ENCODE measurements at places on chromosomes 13 and 19.

DNA sequence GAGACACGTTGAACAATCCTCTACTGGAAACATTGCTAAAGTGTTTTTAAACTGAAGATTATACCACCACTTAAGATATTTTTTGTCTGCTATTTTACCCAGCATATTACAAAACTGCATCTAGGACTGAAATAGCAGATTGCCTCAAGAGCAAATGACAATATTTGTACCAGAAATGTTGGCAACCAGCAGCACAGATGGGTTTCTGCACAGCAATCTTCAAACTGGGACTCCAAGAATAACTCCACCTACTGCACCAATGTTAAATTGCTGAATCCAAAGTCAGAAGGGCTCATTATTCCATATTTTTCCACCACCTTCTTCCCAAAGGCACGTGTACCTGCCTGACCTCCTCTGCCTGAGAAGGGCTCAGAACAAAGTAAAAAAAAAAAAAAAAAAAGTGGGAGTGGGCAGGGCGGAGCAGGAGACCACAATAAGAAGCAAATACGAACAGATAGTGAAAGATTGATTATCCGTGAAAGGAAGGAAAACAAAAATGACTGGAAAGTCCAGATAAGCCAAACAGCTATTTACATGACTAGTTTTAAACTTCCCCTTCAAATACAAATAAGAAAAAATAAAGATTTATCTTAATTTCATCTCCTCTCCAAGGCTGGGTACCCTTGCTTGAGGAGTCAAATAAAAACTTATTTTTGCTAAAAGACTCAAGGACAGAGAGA lies 79.4 kb downstream of the FOXO1 start:
- no peak for DNase-seq

DNA sequence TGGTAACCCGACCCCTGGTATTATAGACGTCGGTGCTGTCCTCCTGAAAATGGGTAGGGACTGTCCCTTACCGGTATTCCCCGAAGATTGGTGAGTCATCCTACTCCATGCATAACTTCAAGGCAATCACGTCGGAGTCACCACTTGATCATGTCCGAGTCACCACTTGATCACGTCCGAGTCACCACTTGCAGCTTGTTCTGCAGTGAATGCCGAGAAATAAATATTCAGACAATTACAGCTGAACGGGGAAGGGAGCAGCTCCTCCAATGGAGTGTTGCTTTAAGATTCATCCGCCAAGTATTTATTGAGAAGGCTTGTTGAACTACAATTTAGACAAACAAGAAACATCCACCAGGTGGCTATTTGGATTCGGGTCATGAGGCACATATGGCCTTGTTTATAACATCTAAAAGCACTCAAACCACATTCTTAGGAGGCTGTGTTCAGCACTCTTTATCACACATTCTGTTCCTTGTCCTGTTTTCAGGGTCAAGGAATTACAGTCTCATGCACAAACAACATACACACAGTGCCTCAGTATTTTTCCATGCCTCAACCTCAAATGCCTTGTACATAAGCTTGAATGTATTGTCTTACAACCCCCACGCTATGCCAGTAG lies 43.1 kb downstream of the ZNF726 start:
- no peak for DNase-seq

GRCh38 chr13:98983182-98983581 lies 5.3 kb upstream of the DOCK9 start:
- DNase-seq = no peak

DNA sequence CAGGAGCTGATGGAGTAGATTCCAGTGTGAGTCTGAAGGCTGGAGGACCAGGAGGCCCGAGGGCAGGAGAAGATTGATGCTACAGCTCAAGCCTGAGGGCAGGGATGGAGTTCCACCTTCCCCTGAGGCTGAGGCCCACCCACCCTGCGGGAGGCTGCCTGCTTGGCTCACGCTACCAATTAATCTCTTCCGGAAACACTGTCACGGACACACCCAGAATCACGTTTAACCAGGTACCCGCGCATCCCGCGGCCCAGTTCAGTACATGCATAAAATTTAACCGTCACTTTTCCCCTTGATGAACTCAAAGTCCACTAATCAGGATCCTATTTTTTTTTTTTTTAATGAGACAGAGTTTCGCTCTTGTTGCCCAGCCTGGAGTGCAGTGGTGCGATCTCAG lies 5.2 kb upstream of the ZNF628 start:
- no peak for DNase-seq

- DNase-seq = no peak
Measured at GRCh38 chr13:42720113-42720857, 61.1 kb upstream of the FAM216B start.

GRCh38 chr19:51772977-51773376 lies 12.0 kb downstream of the FPR2 start:
- DNase-seq = no peak

GRCh38 chr19:48646001-48646721 lies at the start of gene CA11:
TSS of gene CA11 (minus strand) at chr19:48646187. CDS start at chr19:48645632, 555 bp downstream.
- DNase-seq = peak; percentile 92

DNA sequence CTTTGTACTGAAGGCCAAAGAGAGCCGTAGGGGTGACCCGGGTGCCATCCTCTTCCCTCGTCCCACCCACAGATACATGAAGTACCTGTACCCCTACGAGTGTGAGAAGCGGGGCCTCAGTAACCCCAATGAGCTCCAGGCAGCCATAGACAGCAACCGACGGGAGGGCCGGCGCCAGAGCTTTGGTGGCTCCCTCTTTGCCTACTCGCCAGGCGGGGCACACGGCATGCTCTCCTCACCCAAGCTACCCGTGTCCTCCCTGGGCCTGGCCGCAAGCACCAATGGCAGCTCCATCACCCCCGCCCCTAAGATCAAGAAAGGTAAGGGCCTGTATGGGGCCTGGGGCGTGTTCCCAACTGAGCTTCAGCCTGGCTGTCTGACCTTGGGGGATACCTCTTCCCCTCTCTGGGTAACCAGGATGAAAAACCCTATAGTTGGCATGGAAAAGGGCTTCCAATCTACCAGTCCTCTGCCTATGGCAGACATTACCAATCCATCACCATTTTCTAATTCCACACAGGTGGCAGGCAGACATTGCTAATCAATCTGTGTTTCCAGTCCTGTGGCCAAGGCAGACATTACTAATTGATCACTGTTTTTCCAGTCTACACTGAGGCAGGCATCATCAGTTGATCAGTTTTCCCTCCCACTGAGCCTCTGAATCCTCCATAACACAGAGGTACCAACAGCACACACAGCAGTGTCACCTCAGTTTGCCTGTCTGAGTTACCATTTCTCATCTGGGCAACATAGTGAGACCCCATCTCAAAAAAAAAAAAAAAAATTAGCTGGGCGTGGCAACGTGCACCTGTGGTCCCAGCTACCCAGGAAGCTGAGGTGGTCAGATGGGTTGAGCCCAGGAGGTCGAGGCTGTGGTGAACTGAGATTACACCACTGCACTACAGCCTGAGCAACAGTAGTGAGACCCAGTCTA lies 19.1 kb upstream of the WDR18 start:
- no peak for DNase-seq

DNA sequence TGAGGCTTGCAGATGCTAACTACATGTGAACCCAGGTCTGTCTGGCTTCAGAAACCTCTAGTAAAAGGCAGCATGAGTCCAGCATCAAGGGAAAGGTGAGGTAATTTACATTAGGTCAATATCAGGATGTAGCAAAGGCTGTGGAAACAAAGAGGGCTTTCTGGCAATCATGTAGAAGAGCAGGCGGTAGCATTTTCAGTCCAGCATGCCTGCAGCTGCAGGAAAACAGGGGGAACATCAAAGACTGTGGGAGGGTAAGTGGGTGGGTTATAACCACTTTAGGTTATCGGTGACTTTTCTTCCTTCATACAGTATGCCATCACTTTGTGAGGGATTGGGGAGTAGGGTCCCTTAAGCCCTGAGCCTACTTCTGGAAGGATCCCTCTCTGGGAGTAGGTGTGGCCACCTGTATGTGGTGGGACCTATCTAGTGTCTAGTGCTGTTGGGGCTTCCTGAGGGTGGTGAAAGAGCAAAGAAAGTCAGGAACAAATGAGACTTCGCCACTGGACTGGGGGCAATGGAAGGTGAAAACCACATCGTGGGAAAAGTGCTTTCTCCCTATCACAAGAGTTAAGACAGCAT lies 10.8 kb downstream of the SUGP2 start:
- DNase-seq = no peak

DNA sequence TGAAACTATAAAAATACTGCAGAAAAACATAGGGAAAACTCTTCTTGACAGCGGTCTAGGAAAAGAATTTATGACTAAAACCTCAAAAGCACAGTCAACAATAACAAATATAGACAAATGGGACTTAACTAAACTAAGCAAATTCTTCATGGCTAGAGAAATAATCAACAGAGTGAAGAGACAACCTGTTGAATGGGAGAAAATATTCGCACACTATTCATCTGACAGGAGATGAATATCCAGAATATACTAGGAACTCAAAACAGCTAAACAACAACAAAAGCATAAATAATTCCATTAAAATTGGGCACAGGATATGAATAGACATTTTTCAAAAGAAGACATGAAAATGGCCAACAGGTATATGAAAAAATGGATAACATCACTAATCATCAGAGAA lies 303.6 kb upstream of the PRR20A start:
- no peak for DNase-seq

DNA sequence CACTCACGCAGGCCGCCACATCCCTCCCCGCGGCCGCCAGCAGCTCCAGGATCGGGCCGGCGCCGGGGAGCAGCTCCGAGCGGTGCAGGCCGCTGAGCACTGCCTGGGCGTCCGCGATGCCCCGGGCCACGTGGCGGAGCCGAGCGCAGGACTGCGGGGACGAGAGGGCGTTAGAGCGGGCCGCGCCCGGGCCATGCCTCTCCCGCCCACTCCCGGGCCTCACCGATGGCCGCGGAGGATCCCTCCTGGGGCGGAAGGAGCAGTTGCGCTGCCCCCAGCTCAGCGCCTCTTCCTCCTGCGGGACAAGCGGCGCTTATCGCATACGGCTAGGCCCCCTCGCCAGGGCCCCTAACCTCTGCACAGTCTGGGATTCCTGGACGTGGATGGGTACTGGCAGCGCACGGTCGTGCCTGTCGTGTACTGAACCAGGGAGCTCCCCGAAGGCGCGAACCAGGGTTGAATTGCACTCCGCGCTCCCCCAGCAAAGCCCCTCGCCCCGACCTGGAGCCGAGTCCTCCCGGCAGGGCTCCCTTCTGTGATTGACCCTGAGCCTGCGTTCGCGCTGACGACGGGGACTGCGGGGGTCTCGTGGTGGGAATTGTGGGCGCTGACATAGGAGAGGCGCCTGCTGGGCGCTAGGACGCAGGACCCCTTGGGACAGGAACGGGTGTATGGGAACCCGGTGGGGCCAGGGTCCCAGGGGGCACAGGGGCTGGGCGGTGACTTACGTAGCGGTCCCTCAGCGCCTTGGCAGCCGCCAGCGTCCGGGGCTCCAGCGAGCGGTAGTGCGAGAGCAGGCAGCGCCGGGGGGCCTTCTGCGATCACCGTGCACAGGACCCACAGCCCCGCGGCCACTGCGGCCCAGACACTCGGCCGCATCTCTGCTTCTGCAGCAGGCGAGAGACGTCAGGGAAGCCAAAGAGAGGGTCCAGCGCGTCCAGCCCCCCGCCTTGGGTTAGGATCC lies 673 bp downstream of the IFNL4 start:
- DNase-seq = peak; percentile 50

DNA sequence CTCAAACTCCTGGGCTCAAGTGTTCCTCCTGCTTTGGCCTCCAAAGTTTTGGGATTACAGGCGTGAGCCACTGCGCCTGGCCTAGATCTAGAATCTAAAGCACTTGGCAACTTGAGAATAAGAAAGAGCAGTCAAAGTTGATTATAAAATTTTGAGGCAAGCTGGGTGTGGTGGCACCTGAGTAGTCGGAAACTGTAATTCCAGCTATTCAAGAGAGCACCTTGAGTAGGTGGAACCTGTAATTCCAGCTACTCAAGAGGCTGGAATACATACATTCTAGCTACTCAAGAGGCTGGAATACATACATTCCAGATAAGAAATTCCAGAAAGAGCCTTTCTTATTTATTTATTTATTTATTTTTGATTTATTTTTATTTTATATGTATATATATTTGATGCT lies 8.3 kb upstream of the NAA16 start:
- no peak for DNase-seq

- no peak for DNase-seq
Measured at GRCh38 chr19:42554046-42554575, 25.8 kb upstream of the CEACAM1 start.

DNA sequence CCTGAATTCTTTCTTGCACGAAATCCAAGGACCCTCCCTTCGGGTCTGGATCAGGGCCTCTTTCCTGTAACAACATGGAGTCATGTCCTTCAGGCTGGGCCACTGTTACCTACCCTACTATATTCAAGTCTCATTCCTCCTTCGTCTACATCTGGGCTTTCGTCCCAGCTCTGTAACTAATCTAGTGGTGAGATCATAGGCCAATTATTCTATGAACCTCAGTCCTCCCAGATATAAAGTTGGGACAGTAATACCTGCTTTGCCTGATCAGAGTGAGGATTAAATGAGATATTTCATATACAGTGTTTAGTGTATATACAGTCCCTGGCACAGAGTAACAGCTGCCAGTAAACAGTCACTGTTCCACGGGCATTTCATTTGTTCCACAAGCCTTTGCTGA lies 48.3 kb upstream of the ATP12A start:
- no peak for DNase-seq

- DNase-seq = no peak
Measured at GRCh38 chr19:5139583-5140325, 170.8 kb downstream of the KDM4B start.

DNA sequence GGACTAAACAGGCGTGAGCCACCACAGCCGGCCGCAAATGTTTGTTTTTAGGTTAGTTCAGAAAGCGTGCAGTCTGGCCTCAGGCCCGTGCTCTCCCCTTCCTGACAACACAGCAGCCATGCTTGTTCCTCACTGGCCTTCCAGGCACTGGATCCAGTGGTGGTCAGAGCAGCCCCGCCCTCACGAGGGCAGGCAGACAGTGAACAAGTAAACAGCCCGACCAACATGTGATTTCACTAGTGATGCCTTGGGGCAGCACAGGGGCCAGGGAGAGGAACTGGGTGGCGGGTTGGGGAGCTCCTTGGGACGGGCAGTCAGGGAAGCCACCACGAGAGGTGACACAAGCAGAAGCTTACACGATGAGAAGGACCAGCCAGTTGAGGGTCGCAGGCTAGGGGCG lies 40.8 kb downstream of the CAPN12 start:
- DNase-seq = no peak

DNA sequence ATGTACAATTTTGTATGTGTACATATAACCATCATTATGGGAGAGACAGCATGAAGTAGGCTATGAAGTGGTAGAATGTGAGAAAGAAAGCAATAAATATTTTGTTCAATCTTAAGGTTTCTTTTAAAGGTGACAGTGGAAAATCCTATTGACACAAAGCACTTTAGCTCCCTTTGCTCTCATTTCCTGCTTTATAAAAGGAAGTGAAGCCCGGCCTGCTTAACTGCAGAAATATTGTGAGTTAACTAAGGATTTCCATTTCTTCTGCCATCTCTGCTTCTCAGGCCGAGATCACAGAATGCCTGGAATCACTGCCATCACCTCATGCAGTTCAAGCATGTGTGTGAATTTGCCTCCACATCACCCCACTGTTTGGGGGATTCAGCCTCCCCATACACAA lies 83.5 kb downstream of the FRY start:
- no peak for DNase-seq

Measured in D341Med (cell line).